Activated T-cell treated with anti-CD3 and anti-CD28 coated beads, Interleukin-2, amount 50 U/mL, for 4 hours (primary cell): ENCODE measurements at places on chromosomes 3 and 15.

GRCh38 chr3:108133858-108134554 lies 43.2 kb upstream of the CD47 start:
- DNase-seq, result no peak

GRCh38 chr3:174072675-174073074 lies 675.1 kb downstream of the NLGN1 start:
- DNase-seq, result no peak

DNA sequence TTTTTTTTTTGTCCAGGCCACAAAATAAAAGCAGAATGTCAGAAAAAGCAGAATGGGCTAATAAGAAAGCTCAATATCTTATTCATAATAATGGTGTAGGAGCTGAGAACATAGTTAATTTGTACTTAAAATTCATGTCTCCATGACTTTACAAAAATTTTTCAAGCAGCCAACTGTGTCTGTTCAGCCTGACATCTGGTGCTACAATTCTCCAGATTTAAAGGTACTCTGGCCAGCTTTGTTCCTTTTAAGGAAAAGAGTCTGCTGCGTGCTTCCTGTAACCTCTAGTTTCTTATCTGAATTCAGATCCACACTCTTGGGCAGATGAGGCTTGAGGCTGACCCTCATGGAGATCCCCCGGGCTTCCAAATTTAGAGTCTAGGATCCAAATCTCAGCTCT lies 8.7 kb upstream of the RFX7 start:
- no peak for DNase-seq

DNA sequence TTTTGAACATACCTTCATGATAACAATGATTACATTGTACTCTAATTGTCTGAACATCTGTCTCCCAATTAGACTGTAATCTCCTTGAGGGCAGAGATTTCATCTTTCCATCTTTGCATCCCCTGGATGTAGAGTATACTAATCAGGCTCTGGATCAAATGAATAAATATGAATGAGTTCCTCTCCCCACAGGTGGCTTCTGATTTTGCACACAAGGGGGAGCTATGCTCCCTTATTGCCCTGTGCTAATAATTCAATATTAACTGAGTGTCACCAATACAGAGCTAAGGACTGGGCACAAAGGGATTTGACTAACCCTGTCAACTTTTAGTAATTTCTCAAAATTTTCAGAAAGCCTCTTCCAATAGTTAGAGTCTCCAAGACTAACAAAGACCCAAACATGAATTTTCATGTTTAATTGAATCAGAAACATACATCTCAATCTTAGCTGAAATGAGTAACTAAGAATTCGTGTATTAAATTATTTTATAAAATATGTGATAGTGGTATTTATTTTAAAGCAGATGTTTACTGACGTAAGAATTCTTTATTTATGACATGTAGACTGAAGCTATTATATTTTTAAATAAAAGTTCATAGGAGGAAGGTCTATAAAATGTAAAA lies 3.0 kb downstream of the DUOXA1 start:
- peak; percentile 41 for DNase-seq

DNA sequence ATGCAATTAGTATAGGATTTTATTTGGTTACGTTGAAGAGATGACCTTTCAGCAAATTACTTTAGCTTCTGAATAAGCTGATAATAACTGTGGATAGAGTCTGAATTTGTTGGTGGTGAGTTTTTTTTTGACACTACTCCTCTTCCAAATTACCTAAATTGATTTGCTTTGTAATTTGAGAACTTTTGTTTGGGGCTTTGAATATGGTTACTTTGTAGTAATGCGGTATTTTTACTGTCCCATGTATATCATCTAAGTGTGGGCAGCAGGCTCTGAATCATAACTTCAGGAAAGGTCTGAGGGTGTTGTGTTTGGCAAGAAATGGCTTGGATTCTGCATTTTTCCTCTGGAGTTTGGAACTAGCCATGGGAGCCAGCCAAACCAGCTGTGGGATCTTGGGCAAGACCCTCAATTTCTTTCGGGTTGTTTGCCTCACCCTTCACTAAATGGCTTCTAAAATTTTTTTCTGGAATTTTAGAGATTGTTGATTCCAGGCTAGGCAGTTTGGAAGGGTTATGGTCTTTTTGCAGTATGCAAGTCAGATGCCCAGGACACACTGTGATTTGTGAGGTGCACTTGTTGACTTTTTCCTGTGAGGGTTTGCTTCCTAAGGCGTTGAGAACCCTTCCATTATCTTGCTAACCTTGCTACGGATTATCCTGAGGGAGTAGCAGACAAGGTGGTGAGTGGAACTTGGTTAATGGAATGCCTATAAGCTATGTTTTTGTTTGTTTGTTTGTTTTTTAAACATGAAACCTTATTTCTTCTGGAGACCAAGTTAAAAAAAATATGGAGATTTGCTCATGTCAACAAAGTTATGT lies 10.4 kb downstream of the PTPRG start:
- no peak for DNase-seq

DNA sequence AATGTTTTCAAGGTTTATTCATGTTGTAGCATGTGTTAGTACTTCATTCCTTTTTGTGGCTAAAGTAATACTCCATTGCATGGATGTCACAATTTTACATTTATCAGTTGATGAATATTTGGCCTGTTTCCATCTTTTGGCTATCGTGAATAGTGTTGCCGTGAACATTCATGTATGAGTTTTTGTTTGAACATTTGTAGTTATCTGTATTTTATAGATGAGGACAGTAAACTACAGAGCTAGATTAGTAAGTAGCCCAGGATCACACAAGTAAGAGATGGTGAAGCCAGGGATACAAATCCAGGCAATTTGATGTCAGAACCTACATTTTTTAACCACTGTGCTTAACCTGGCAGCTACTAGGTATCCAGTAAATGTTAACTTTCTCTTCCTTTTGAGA lies 63.2 kb downstream of the ASTE1 start:
- DNase-seq, result no peak
